ENCODE measurements at places on chromosomes 13 and 19.

GRCh38 chr19:28999724-29000433 lies 213.1 kb downstream of the UQCRFS1 start:
- H3K4me1 ChIP-seq: no peaks in the 10 kb centered on the region
- DNase-seq: no peak
- H3K4me3 ChIP-seq: no peak overlapping the region
- H3K27me3 ChIP-seq: no peaks in the 10 kb centered on the region

- no peak overlapping the region for H3K4me3 ChIP-seq
Observed at GRCh38 chr19:3867971-3868769, 668 bp downstream of the ZFR2 start.

DNA sequence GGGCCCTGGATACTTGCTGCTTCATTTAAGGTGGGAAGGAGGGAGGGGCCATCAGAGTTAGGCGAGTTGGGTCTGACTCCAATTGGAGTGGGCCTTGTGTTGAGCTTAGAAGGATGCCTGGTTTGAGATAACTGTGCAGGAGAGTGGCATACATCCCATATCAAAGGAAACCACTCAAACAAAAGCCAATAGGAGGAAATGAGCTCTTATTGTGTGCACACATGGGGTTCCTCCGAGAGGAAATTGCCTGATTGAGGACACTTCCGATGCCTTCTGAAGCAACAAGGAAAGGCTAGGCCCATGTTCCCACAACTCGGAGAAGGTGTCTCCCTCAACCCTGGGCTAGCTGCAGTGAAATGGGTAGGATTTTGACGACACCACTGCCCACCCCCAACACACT lies 19.6 kb downstream of the MBNL2 start:
- no peaks in the 10 kb centered on the region for H3K27me3 ChIP-seq
- H3K4me1 ChIP-seq: peaks cover 97% of the 10 kb centered on the region
- H3K4me3 ChIP-seq: no peak overlapping the region
- no peak for DNase-seq
- peaks cover 2% of the 10 kb centered on the region for H3K36me3 ChIP-seq
- H3K27ac ChIP-seq: peak overlapping the region; percentile 100

DNA sequence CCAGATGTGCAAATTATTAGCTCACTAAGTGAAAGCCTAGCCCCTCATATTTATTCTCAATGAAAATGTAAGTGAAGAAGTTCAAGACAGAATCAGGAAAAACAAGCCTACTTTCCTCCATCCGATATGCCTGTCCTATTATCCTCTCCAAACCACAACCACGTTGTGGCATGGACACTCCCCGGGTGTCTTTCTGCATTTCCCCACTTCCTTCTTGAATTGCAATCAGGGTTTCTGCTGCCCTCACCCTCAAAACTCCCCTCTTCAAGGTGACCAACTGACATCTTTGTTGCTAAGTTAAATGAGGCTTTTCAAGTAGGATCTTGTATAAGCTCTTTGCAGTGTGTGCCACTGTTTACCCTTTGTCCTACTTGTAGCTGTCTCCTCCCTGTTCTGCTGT lies 11.8 kb downstream of the SLC25A30 start:
- H3K27ac ChIP-seq: no peak overlapping the region
- H3K4me1 ChIP-seq: no peaks in the 10 kb centered on the region

GRCh38 chr13:114315074-114315785 lies 927 bp downstream of the CHAMP1 start:
- no peak for DNase-seq
- H3K27ac ChIP-seq: peak overlapping the region; percentile 83
- no peaks in the 10 kb centered on the region for H3K27me3 ChIP-seq
- peaks cover 7% of the 10 kb centered on the region for H3K36me3 ChIP-seq
- H3K4me1 ChIP-seq: 0 out of 2 replicates have a peak, but pooled peaks cover 4% of the 10 kb centered on the region
- H3K4me3 ChIP-seq: peak overlapping the region; percentile 76
